ENCODE measurements at places on chromosomes 12 and 14.

- DNase-seq = no peak
Measured at GRCh38 chr12:4956054-4956453, 46.3 kb downstream of the KCNA1 start.

DNA sequence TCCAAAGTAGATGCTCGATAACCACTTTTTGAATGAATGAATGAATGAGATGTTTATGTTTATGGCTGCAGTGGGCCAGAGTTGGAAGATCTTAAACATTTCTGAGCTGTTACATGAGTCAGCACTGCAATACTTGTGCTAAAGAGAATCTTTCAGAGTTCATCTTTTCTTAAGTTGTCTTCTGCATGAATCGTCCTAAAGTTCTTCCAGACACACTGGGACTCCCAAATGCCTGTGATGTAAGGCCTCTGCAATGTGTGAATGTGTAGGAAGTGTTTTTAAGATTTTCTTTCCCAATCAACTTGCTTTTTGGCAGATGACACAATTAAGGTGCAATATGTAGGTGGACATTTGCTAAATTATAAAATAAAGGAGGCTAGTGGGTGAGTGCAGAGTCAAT, 50.3 kb upstream of the TRIM9 start:
- DNase-seq = no peak

DNA sequence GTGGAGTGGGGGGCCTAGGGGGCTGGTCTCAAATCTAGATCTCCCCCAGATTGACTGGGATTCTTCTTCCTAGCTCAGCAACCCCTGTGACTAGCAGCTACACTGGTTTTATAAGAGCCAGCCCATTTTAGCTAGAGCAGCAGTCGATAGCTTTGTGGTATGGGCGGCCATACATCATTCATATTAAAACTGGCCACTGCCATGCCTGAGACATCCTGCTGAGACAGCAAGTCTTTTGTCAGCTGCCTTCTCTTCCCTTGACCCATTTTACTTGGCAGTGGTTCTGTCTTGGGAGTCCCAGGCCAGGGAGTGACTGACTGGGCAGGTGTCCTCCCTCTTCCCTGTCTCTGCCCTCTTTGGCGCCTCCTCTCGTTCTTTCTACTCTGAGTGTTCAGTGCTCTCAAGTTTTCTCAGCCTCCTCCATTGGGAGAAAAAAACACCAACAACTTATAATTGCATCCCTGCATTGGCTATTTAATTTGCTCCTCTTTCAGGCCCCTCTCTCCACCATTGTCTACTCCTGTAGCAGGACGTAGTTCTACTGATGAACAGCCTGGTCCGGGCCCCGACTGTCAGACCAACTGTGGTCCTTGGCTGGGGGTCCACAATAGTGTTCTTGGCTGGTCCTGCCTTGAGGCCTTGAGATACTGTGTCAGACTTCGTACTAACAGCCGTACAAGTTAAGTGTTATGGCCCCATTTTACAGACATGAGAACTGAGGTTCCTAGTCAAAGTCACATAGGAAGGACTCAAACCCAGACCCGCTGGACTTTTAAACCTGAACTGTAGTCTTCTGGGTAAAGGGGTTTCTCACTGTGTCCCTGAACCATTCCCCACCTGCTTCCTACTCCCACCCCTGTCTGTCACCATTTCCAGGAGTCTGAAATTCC, 18.3 kb upstream of the JDP2 start:
- DNase-seq = no peak

GRCh38 chr14:51244591-51244990, 4.5 kb downstream of the TMX1 start:
- no peak for DNase-seq

- DNase-seq = no peak
Measured at GRCh38 chr12:66584673-66585072, 94.2 kb downstream of the GRIP1 start.

- DNase-seq = no peak
Measured at GRCh38 chr14:90857866-90858265, 41.6 kb upstream of the TTC7B start.

- DNase-seq = no peak
Measured at GRCh38 chr12:112967306-112967705, 11.0 kb upstream of the OAS2 start.

DNA sequence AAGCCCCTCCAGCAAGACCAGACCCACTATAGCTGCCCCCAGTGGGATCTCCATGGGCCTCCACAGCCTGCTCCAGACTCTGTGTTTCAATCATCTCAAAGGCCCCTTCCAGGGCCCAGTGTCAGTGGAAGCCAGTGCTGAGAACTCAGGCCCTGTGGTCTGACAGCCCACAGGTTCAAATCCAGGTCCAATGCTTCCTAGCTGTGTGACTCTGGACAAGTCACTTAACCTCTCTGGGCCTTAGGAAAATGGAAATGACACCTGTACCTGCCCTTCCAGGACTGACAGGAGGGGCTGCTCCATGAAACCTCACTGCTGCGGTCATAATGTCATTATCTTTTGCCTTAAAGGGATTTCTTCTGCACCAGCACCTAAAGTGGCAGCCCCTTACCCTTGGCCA, 101.9 kb downstream of the NCOR2 start:
- no peak for DNase-seq

- DNase-seq = no peak
Measured at GRCh38 chr14:68027276-68027675, 207.7 kb downstream of the RAD51B start.

Measured in GDM1 (cell line).